Body of pancreas (tissue), 4 donors: ENCODE measurements at places on chromosomes 1 and 21.
A peak's percentile ranks its signal among the peaks of the same experiment; 100 is the strongest.

- no peak for DNase-seq
Measured at GRCh38 chr1:189970331-189971230, 507.1 kb downstream of the BRINP3 start.

- DNase-seq, result no peak
Measured at GRCh38 chr1:86151427-86151826, 5.1 kb downstream of the COL24A1 start.

GRCh38 chr1:204971517-204972336 lies 71.3 kb upstream of the CNTN2 start:
- DNase-seq, result no peak

DNA sequence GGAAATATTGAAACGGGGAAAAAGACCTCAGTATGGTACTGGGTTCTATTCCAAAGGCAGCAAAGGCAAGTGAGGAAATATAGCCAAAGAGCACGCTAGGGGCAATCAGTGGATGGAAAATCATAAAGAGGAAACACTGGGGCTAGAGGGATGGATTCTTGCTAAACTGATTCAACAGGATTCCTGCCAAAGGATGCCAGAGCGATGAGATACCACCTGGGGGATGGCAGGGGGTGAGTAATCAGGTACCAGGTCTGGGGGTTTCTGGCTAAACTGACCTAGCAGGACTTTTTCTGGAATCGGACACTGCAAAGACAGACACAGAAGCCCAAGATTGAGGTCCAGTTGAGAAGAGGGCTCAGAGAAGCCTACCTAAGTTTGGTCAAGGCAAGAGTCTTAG lies 6.7 kb downstream of the CHI3L2 start:
- no peak for DNase-seq

DNA sequence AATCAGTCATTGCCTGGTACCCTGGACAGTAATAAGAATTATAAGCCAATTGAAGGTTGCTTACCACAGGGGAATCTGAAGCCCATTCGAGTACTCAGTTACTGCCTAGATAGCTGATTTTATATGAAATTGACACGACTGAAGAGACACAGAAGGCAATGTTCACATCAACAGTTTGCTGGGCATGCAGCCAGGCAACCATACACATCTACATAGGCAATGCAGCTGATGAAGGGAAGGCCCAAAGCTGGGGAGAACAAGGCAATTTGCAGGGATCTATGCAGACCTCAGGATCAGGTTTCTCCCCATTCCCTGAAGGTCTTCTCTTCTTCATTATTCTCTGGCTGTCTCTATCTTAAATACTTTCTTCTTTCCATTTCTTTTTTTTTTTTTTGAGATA lies 448.7 kb downstream of the PTBP2 start:
- no peak for DNase-seq

- no peak for DNase-seq
Measured at GRCh38 chr1:244709076-244709475, 56.1 kb downstream of the DESI2 start.

GRCh38 chr1:185401019-185401418 lies 84.0 kb upstream of the IVNS1ABP start:
- no peak for DNase-seq

GRCh38 chr1:21857840-21858670 lies 46.0 kb downstream of the LDLRAD2 start:
- no peak for DNase-seq

DNA sequence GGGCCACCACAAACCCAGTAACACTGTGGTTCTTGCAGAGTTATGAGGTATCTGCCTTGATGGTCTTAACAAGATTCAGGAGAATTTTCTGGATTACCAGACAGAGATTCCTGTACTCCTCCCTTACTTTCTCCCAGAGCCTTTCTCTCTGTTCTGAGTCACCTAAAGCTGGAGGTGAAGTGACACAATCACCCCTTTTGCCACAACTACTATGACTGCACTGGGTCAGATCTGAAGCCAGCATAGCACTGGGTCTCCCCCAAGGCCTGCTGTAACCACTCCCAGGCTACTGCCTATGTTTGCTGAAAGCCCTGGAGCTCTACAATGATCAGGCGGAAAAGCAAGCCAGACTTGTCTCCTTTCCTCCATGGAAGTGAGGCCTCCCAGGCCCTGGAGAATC lies 156.7 kb upstream of the NEGR1 start:
- DNase-seq, result no peak

DNA sequence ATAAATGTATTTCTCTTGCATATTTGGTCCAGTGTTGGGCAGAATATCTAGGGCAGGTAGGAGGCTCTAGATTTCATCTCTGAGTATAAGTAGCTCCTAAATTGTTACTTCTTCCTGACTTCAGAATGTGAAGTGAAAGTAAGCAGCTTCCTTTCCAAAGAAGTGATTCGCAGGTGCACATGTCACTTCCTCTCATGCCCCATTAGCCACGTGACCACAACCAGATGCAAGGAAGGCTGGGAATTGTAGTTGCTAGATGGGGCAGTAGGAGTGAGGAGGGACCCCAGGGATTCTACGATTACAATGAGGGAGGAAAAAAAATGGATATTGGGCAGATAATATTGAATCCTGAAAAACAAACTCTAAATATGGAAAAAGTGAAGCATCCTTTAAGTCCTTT lies 113.2 kb upstream of the CYYR1 start:
- peak; percentile 12 for DNase-seq

GRCh38 chr1:201300641-201301040 lies 17.3 kb downstream of the PKP1 start:
- no peak for DNase-seq

DNA sequence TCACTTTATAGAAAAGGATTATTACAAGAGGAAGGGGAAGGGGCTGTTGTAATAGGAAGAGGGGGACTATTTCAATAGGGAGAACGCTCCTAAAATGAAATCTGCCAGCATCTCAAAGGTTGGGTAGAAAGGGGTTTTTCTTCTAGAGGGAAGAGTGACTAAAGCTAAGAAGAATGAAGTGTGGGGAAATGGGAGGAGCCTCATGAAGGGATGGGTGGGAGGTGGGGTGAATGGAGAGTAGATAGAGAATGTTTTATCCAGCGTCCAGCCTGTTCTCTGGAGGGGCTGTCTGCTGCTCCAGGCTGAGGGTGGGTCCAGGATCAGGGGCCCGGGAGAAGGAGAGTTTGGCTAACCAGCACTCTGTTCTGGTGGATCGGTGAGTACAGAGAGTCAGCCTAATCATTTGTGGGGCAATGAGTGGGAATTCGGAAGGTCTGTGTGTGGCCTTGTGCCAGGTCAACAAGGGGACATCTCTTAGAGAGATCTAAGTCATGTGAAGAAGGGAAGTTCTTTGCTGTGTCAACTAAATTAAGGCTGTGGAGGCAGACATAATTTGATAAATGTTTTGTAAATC lies 25.2 kb downstream of the VN1R5 start:
- DNase-seq, result no peak

- no peak for DNase-seq
Measured at GRCh38 chr1:116514708-116515525, 55.9 kb downstream of the CD58 start.

GRCh38 chr1:74772945-74773344 lies 40.0 kb downstream of the TYW3 start:
- no peak for DNase-seq

DNA sequence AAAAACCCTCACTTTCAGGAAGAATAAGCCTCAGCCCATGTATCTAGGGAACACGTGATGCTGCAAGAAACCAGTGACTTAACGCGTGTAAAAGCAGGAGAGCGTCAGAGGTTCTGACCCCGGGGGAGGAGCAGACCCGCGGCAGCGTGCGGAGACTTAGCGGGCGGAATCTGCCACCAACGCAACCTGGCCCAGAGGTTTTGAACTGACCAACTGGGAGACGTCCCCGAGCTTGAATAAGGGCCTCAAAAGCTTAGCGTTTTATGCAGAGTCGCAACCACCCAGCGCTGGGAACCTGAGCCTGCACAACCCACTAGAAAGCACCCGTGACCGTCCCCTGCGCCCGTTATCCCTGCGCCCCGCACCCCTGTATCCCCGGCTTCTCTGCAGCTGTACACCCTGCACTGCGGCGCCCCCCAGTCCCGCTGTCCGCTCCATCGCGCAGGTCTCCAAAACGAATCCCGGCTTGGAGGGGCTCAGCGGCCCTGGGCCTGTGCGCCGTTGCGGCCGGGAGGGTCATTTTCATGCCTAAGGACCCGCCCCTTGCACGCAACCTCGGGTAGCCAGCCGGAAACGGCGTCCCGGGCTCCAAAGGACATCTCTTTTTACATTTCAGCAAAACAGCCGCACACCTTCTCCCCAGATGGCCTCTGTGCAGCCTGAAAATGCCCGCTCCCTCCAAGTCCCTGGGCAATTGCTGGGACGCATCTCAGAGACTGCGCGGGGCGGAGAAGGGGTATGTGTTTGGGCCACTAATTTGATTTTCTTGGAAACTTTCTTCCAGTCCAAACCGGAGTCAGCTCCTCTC lies 29.4 kb upstream of the TRIM17 start:
- DNase-seq, result no peak
